ENCODE measurements at places on chromosomes 11 and 22.

GRCh38 chr22:49576241-49577141, 251.2 kb downstream of the BRD1 start:
- DNase-seq = no peak

DNA sequence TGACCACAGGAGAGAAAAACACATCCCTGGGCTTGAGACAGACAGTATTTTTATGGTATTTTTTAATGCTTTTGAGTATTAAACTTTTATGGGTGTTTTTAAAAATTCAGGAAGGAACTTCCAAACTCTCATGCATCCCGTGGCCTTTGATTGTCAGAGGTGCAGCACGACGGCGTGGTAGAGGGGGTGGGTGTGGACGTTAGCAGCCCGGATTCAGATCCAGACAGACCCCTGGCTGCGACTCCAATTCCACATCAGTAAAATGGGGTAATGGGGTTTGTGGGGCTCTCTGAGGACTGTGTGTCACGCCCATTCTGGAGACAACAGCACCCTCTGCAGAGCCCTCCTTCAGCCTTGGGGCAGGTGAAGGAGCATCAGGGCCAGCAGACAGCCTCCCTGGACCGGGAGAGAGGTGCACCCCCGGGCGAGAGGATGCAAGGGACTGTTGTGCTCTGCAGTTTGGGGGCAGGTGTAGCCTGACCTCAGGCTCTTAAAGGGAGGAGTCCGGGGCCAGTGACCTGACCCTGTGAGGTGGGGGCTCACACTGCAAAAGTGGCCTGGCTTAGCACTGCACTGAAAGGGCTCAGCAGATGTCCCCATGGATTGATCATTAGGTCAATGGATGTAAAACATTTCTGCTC, 1024.3 kb downstream of the TBC1D22A start:
- DNase-seq = no peak

GRCh38 chr11:68505596-68505995, 45.0 kb downstream of the PPP6R3 start:
- DNase-seq = peak; percentile 68

DNA sequence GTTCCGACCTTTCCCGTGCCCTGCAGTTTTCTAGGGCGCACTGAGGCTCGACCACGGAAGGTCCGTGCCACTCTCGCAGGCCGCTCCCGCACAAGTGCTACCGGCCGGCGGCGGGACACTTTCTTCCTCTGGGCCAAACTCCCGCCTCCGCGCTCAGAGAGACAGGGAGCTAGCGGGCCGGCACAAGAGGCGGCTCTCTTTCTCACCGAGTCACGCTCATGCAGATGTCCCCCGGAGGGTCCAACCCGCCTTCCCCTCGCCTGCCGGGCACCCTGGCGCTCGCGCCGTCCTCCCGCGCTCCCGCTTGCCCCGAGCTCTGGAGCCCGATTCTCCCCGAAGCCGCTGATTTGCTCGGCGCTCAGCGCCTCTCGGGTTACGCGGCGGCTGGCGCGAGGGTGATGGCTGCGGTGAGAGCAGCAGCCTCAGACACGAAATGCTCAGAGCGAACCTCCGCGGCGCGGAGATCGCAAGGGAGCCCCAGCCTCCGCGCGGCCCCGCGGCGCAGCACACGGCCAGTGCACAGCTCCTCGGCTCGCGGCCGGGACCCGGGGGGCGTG, 1.0 kb downstream of the LMO1 start:
- peak; percentile 66 for DNase-seq

- peak; percentile 76 for DNase-seq
These were observed 47.2 kb downstream of the CYTH4 start for GRCh38 chr22:37329238-37330140.

DNA sequence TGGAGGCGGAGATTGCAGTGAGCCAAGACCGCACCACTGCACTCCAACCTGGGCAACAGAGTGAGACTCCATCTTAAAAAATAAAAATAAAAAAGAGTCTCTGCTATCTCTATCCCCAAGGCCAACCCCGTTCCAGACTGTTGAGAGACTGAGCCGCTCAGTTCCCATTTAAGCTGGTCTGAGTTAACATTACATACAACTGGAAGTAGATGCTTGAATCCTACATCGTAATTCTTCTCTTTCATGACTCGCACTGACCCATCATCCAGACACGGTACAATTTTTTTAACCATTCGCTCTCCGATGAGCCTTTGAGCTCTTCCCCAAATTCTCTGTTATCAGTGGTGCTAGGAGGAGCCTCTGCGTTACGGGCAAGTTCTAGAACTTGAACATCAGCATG, 4.9 kb upstream of the CYTH4 start:
- no peak for DNase-seq

GRCh38 chr11:65445604-65446445, 23.2 kb downstream of the NEAT1 start:
- peak; percentile 78 for DNase-seq

DNA sequence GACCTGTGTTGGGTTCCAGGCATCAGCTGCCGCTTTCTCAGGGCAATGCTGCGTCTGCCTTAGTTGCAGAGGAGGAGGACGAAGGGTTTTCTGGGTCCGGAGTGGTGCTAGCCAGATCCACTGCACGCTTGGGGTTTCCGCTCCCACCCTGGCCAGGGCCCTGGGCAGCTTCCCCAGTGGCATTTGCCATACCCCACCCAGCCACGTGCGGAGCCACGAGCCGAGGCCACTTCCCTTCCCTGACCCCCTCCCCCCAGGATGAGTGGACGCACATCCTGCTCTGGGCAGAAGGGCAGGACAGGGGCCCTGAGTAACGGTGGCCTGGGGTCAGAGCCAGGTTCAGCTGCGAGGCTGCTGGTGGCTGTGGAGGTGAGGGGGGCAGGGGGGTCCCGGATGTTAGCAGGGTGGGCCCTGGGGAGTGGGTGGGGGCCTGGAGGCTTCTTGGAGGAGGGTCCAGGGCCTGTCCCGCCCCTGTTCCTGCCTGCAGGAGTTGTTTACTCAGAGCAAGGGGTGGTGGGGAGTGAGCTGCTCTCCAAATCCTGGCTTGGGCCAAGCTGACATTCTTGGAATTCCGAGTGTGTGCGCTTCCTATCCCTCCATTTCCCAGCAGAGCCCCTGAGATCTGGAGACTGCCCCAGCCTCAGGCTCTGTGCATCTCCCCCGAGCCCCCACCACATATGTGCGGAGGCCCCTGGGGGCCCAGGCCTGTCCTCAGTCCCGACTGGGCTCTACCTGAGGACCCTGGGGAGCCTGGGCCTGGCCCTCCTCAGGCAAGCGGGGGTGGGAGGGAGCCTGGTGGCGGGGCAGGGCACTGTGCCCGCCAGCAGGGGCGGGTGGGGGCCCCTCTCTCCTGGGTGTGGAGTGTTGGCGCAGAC, 1.4 kb downstream of the TSPAN4 start:
- DNase-seq = peak; percentile 98

DNA sequence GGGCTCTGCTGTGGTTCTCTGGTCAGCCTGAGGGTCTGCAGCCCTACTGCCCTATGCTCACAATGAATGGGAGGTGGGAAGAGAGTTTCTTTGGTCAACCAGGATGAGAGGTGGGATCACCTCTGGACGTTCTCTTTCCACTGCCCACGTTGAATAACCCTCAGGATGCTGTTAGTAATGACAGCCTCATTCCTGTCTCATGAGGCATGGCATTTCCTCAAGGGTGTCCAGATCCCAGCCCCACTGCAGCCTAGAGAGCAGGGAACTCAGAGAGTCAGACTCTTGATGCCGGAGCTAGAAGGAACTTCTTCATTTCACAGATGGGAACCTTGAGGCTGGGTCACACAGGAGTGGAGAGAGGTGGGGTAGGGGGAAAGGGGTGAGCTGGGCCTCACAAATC, 196.0 kb downstream of the CEP164 start:
- peak; percentile 70 for DNase-seq

DNA sequence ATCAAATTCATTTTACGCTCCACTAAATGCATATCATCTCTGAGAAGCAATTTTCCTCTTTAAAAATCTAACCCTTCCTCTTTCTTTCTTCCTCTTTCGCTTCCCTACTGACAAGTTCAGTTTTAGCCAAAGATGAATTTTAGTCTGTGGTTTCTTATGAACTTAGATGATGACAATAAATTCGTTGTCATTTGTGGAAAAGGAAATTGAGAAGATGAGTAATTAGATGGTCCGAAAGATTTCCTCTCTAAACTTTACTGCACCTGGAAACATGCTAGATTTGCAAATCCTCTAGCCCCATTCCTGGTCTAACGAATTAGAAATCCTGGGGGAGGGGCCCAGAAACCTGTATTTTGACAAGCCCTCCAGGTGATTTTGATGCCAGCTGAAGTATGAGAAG, 855.4 kb upstream of the CHORDC1 start:
- DNase-seq = no peak

GRCh38 chr22:31958625-31959239, 14.4 kb downstream of the YWHAH start:
- no peak for DNase-seq

GRCh38 chr11:128832121-128832497, 35.0 kb downstream of the KCNJ1 start:
- no peak for DNase-seq

DNA sequence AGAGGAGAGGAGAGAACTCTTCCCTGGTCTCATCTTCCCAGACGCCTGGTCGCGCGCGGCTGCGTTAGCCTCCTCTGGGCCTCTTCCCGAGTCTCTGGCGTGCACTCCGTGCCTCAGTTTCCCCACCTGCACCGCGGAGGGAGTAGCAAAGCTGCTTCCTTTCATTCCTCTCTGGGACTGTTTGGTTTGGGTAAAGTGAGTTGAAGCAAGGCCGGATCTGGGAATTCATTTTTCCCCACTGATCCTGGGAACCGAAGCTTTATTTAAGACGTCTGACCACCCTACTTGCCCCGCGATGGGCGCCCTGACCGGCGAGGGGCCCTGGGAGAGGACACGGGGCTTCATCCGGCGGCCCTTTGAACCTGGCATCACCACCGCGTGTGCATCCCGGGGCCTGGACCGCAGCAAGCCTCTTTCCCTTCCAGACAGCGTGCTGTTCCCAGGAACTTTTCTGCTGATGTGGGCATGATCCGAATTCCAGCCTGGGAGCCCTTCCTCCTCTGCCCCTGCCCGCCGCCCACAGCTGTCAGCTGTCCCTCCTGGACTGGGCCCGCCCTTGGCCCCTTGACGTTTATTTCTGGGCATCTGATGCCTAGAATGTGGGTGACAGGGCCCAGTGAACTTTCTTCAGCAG, 758 bp downstream of the LDLRAD3 start:
- peak; percentile 32 for DNase-seq

GRCh38 chr22:30472994-30473720, 1.3 kb upstream of the SEC14L3 start:
- no peak for DNase-seq

- DNase-seq = no peak
These were observed 57.6 kb upstream of the OLFML1 start for GRCh38 chr11:7427733-7428132.

- DNase-seq = peak; percentile 78
These were observed 16.6 kb upstream of the BDNF start for GRCh38 chr11:27716835-27717234.

- DNase-seq = peak; percentile 62
These were observed 21.8 kb downstream of the RPL3 start for GRCh38 chr22:39297490-39298240.

GRCh38 chr11:83042964-83043711, 28.6 kb downstream of the RAB30 start:
- peak; percentile 69 for DNase-seq

GRCh38 chr22:49189871-49190270, 637.8 kb downstream of the BRD1 start:
- DNase-seq = no peak

DNA sequence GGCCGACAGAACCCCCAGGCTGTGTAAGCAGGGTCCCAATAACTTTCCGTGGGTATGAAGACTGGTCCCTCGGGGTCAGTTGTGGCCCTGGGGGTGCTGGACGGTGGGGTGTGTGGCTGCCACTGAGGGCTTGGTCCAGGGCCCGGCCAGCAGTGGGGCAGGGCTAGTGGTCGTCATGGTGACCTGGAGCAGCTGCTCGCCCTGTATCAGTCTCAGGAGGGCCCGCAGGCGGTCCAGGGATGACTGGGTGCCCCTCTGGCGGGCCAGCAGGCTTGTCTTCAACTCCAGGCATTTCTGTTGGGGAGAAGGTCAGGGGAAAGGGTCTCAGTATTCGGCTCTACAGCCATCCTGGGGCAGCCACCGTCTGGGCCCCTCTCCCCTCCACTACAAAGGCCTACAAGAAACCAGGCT, 126.8 kb downstream of the PHF21B start:
- DNase-seq = no peak

GRCh38 chr11:16611926-16612565, 126.4 kb upstream of the C11orf58 start:
- DNase-seq = no peak

GRCh38 chr11:92623055-92623454, 346.4 kb upstream of the MTNR1B start:
- no peak for DNase-seq

GRCh38 chr22:49963647-49964026, 3.1 kb downstream of the PIM3 start:
- no peak for DNase-seq

GRCh38 chr11:48261600-48261999, 2.1 kb upstream of the OR4X1 start:
- no peak for DNase-seq
